ENCODE measurements at places on chromosomes 2 and 18.

DNA sequence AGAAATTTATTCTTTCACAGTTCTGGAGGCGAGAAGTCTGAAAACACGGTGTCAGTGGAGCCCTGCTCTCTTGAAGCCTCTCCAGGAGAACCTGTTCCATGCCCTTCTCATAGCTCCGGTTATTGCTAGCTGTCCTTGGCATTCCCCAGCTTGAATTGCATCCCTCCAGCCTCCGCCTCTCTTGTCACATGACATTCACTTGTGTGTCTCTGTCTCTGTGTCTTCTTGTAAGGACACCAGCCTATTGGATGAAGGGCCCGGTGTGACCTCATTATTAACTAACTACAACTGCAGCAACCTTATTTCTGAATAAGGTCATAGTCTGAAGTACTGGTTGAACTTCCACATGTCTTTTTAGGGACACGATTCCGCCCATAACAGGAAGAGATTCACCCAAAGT, 4.5 kb upstream of the PRSS56 start:
- DNase-seq = no peak

GRCh38 chr2:150494234-150494945, 6.9 kb upstream of the RND3 start:
- DNase-seq = no peak

DNA sequence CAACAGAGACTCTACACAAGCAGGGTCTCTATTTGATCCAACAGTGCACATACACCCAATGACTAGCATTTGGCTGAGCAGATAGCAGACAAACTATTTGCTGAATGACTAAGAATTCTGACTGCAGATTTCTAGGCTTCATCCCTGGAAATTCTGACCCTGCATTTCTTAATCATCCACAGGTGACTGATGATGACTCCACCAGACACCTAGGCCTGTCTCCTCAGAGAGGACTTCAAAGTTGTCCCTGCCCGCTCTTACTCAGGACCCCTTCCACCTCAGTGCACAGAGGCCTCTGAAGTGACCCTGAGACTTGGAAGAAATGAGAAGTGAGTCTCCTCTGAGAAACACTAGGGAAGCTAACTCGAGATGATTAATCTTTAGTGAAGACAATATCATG, 51.3 kb downstream of the SEPTIN10 start:
- DNase-seq = no peak

GRCh38 chr18:58152891-58153290, 108.9 kb downstream of the NEDD4L start:
- DNase-seq = no peak

GRCh38 chr2:130795431-130795830, 40.1 kb downstream of the AMER3 start:
- DNase-seq = no peak

GRCh38 chr2:218260742-218261422, at the start of gene GPBAR1:
TSS of gene GPBAR1 (plus strand) at chr2:218261015. CDS start at chr2:218262725, 1,710 bp downstream.
- no peak for DNase-seq

GRCh38 chr2:203059567-203060240, 45.0 kb downstream of the NBEAL1 start:
- no peak for DNase-seq

- DNase-seq = peak; percentile 17
Measured at GRCh38 chr2:239369631-239370161, 31.1 kb downstream of the HDAC4 start.

- DNase-seq = no peak
Measured at GRCh38 chr2:240159251-240159839, 18.9 kb upstream of the OTOS start.

DNA sequence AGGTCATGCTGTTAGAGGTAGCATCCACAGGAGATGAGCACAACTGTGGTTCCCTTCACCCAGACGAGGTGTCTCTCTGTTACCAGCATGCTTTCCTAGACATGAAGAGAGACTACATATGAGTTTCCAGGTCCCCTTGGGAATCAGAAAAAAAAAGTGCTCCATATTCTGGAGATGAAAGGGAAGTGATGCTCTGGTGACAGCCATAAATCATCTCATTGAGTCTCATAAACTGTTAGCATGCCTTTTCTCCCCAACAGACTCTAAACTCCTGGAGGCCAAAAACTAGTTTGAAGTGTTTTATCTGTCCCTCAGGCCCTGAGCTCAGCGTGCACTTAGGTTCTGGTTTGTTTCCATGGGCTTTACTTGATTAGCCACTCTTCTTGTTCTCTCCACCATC, 124.6 kb upstream of the CREB1 start:
- DNase-seq = no peak

DNA sequence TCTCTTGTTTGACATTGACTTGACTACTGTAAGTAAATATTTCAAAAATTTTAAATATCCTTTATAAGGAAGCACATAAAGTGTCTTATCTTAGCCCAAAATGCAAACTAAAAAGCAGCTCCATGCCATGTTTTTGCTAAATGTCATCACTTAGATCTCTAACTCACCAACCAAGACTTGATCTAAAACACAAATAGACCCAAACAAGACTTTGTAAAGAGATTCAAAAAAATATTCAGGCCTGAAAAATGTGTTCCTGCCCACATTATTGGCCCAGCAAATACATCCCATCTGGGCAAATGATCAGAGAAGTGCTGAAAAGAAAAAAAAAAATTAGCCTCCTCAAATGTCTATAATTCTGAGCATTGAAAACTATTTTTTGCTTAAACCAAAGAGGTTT, 187.6 kb downstream of the MREG start:
- DNase-seq = no peak

DNA sequence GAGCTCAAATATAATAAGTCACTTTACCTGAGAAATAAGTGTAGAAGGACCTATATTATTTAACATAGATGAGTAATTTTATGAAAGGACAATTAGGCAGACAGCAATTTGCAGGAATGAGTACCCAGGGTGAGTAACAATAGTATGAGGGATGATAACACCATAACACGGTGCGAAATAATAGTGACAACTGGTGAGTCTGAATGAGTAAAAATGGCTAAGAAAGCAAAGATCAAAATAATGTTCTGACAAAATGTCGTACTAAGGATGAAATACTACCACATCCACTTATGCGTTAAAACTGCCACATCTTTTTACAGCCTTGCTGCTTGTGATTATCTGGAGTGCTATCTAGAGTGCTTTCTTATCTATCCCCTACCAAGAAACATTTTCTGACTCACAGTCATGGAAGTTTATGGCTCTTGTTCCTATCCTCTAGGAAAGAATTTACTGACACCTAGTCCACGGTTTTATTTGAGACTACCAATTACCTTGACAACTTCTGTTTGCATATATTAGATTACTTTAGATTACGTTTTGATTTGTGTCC, 929.7 kb downstream of the LRP1B start:
- DNase-seq = no peak

- DNase-seq = no peak
Measured at GRCh38 chr2:141162314-141162713, 968.5 kb downstream of the LRP1B start.

- DNase-seq = no peak
Measured at GRCh38 chr18:74654638-74655037, 57.0 kb downstream of the ZNF407 start.

DNA sequence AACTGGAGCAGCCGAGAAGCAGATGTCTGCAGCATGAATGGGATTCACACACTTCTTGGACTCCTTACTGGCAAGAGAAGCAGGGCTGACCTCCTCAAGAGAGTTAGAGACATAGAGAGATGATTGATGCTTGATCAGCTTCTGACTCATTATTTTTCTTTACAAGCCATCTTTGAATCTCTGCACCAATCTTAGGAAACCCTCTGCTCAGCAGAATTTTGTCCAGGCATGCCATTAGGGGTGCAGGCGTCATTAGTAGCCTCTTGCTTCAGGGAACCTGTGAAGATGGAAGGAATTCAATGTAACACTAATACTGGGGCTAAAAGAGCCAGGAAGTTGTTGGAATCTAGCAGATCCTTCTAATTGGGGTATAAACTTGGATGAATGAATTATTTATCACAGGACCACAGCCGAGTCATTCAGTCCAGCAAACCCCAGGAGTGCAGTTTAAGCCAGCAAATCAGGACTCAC, 151.8 kb downstream of the MGAT5 start:
- DNase-seq = no peak

GRCh38 chr2:45625824-45626223, 14.8 kb upstream of the SRBD1 start:
- DNase-seq = no peak
